ENCODE measurements at places on chromosomes 11 and 22.

DNA sequence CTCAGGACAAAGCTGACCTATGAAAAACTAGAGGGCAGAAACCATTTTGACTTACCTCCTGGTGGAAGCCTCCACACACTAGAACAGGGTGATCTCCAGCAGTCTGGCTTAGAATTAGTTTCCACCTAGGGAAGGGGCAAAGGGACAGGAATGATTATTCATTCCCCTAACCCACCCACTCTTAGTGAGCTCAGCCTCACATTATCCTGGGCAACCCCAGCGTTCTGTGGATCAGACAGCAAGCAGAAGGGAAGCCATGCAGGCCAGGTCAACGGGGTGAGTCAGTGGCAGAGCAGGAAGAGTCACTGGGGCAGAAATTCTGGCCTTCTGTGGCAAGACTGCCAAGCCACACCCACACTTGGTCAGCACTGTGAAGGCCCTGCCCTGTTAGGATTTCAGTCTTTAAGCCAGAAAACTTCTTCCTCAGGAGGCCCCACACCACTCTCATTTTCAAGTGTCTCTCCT, 10.5 kb downstream of the NUMA1 start:
- peak; percentile 89 for DNase-seq

- DNase-seq: no peak
Observed at GRCh38 chr11:67409261-67409666, 5.4 kb downstream of the TBC1D10C start.

DNA sequence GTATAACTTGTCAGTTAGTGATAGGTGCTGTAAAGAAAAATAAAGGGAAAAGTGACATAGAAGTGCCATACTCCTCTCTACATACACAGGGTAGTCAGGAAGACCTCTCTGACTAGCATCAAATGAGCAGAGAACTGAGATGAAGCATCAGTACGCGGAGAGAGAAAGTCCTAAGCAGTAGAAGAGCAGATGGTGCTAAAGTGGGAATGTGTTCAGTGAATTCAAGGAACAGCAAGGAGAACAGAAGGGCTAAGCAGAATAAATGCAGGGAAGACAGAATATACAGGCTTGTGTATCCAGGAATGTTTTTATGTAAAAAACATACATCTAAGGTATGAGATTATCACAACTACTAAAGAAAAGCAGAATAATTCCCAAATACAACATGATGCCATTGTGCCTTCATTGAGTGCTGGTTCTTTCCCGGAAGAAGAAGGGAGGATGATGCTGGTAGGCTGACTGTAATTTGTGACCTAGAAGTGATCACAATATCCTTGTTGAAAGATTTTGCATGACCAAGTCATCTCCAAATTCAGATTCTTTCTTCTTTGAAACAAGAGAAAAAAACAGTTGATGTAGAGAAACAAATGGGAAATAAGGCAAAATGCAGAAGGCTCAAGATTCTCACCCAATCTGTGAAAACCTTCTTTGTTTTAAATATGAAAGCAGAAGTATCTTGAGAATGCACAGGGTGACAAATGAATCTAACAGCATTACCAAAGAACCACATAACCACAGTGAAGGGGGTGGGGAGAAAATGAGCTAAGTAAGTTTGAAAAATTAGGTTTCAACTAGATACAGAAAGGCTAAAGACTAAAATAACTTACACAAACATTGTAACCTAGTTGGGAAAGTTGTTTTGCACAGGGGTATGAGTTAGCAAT, 20.5 kb downstream of the MRE11 start:
- no peak for DNase-seq

GRCh38 chr22:23516304-23516703, 63.8 kb downstream of the IGLL1 start:
- no peak for DNase-seq

DNA sequence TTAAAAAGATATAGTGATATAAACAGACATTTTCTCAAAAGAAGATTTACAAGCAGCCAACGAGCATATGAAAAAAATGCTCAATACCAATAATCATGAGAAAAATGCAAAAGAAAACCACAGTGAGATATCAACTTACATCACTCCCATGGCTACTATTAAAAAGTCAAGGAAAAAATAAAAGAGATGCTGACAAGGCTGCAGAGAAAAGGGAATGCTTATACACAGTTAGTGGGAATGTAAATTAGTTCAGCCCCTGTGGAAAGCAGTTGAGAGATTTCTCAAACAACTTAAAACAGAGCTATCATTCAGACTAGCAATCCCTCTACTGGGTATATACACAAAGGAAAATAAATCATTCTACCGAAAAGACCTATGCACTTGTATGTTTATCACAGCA, 97.1 kb upstream of the CARD18 start:
- DNase-seq: no peak

DNA sequence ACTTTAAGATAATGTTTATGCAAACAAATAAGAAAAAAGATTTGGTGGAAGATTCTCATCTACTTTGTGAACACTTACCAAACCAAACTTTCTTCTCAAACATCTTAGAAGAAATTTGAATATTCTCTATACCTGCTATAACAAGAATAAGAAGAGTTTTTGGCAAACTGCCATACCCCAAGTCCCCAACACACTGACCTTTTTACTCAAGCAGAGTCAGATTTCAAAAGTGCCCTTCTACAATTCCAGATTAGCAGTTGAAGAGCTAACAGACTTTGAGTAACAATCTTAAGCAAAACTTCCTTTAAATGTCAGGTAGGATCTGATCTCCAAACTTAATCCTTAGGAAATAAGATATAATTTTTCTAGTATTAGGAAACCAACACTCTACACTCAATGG, 33.9 kb downstream of the TSG101 start:
- no peak for DNase-seq

DNA sequence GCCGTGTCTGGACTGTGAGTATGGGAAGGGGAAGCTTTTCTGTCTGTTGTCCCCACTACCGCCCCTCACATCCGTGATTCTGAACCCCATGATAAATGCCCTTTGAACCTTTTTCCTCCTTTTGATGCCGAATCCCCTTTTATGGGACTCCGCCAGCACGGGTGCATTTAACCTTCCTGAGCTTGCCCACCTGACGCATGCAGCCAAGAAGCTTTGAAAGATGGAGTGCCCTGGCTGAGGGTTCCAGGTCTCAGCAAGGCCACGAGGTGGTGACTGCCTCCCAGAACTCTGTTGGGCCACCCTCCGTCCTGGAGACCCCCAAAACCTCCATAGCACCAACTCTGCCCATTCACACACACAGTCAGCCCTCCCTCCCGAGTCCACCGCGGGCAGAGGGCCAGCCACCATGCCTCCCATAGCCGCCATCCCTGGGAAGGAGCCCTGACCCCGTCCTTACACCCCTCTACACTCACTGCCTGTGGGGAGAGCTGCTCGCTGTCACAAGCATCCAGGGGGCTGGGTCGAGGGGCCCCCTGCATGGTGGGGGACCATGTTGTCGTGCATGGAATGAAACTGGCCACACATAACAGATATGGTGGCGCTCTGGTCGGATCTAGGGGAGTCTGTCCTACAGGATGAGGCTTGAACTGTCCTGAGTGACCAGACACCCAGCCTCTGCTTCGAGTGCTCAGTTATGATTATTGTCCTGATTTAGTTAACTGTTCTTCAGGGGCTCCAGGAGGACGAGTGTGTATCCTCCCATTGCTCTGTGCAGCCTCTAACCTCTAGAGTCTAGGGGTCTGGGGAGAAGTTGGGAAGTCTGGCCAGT, 822 bp upstream of the COMT start:
- peak; percentile 26 for DNase-seq

DNA sequence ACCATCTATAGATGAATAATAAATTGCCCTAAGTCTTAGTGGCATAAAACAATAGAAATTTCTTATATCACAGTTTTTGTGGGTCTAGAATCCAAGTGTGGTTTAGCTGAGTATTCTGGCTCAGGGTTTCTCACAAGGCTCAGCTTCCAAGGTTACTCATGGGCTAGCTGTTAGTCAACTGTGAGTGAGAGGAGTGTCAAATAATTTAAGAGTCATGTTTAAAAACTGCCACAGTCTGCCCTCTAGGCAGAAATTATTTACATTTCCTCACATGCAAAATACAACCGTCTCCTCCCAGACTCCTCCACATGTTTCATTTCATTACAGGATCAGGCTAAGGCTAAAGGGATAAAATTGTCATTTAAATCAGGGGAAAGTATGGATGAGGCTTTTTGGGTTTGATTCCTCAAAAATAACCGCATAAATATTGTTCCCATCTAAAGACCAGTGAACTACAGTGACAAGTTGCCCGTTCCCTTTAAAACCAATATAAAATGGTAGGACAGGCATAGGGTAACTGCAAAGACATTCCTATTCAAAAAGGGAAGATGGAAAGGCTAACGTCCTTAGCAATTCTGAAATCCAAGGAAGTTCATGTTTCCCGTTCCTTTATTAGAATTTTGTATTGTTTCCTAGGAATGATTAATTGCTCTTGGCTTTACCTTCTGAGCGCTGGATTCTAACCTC, 324.3 kb downstream of the DYNC2H1 start:
- no peak for DNase-seq

- DNase-seq: peak; percentile 42
Observed at GRCh38 chr22:26671317-26672059, 14.1 kb downstream of the MIAT start.

DNA sequence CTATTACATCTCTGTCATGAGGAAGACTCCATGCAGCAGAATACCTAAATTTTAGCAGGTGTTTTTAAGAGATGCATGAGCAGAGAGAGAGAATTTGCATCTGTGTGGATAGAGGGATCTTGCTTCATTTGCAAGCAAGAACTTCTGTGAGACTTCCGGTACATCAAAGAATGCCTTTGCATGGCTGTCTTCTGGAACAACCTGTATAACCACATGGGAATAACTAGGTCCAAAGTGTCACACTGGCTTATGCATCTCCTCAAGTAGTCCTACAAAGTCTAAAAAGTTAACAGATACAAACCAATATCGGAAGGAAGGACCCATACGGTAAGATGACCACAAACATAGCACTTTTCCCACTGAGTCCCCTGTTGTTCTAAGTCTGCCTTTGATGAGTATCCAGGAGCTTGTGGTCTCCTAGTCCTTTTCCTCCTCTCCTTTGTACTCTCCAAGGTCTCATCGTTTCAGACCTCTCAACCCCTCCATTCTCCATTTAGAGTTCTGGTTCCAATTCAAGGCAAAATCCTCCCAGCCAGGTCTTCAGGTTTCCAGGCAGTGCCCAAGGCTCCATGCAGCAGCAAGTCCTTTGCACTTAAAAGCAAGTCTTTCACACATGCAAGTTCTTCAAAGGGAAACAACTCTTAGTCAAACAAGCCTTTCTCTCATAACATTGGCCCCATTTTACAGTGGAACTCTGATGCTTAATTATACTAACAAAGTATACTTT, 581.7 kb upstream of the ARHGAP42 start:
- DNase-seq: no peak

GRCh38 chr22:39139933-39140332, 12.5 kb downstream of the CBX7 start:
- no peak for DNase-seq

GRCh38 chr11:86793307-86793706, 7.0 kb upstream of the PRSS23 start:
- no peak for DNase-seq

DNA sequence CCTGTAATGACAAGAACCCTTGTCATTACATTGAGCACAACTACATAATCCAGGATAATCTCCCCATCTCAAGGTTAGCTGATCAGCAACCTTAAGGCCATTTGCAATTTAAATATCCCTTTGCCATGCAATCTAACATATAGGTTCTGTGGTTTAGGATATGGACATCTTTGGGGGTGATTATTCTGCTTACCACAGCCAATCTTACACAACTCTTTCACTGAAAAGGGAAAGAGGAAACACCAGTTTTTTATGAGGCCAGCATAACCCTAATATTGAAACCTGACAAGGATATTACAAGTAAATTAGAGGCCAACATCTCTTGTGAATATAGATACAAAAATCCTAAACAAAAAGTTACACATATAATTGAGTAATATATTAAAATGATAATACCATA, 78.5 kb downstream of the CYP2R1 start:
- DNase-seq: no peak

DNA sequence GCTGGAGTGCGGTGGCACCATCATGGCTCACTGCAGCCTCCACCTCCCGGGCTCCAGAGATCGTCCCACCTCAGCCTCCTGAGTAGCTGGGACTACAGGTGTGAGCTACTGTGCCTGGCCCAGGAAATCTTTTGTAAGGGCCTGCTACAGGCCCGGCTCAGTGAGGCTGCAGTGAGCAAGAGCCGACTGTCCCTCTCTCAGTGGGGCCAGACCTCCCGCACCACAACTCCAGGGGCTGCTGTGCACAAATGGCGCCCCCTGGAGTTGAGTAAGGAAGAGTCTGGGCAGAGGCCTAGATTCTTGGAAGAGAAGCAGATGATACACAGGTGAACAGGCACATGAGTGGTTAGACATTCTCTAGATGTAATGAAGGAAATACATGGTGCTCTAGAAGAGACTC, 7.0 kb downstream of the SERHL2 start:
- DNase-seq: no peak

DNA sequence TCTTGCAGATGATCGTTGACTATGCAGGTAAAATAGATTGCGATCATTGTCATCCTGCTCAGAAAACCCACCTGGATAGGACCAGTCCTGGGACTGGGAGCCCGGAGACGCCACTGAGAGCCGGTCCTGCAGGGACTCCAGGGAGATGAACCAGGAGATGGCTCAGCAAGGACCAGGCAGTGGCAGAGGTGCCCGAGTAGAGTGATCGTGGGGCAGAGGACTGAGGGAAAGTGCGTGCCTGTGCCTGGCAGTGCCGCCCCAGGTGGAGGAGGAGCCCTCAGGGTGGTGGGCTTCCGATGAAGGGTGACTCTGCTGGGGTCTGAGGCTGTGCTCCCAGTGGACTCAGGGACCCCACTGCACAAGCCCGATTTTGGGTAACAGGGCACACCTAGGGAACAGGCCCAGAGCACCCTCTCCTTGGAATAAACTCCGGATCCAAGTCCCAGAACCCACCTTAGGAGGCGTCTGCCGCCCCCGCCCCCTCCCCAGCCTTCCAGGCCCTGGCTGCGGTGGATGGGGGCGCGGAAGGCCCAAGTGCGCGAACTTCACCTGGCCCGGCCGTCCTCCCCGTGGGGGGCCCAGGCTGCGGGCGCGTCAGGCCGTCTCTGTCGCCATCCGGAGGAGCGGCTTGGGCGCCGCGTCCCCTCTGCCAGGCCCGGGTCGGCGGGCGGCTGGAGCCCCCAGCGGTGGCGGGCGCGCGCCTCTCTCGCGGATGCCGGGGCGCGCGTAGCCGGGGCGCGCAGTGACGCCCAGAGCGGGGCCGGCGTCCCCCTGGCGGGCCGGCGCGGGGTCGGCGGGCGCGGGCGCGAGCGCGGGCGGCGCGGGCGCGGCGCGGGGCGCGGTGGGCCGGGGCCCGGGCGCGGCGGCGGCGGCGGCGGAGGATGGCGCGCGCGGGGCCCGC, 1338.8 kb downstream of the BRD1 start:
- no peak for DNase-seq

GRCh38 chr11:22752908-22753310, 76.7 kb downstream of the SVIP start:
- DNase-seq: no peak

DNA sequence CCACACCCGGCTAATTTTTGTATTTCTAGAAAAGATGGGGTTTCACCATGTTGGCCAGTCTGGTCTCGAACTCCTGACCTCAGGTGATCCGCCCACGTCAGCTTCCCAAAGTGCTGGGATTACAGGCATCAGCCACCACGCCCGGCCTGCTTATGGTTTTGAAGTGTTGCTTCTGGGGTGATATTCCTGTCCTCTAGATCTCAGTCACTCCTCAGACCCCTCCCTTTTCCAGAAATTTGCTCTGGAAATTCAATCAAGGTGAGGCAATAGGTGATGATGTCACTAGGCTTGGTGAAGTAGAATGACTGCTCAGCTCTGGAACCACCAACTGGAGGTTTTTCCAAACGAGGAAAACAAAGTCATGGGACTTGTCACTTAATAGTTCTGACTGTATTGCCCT, 36.6 kb upstream of the CREB3L1 start:
- no peak for DNase-seq
